GM12891 (cell line): ENCODE measurements at places on chromosomes 6 and 20.

GRCh38 chr20:20690676-20691476 is 21.6 kb downstream of the RALGAPA2 start:
- DNase-seq, result no peak

GRCh38 chr6:20255428-20255827 is 43.2 kb upstream of the MBOAT1 start:
- DNase-seq, result no peak

- no peak for DNase-seq
Measured at GRCh38 chr6:131161987-131162386, 26.7 kb downstream of the AKAP7 start.

GRCh38 chr6:118649918-118650581 is 1.3 kb downstream of the CEP85L start:
- no peak for DNase-seq

- DNase-seq, result no peak
Measured at GRCh38 chr6:98433325-98434056, 400.9 kb upstream of the POU3F2 start.

DNA sequence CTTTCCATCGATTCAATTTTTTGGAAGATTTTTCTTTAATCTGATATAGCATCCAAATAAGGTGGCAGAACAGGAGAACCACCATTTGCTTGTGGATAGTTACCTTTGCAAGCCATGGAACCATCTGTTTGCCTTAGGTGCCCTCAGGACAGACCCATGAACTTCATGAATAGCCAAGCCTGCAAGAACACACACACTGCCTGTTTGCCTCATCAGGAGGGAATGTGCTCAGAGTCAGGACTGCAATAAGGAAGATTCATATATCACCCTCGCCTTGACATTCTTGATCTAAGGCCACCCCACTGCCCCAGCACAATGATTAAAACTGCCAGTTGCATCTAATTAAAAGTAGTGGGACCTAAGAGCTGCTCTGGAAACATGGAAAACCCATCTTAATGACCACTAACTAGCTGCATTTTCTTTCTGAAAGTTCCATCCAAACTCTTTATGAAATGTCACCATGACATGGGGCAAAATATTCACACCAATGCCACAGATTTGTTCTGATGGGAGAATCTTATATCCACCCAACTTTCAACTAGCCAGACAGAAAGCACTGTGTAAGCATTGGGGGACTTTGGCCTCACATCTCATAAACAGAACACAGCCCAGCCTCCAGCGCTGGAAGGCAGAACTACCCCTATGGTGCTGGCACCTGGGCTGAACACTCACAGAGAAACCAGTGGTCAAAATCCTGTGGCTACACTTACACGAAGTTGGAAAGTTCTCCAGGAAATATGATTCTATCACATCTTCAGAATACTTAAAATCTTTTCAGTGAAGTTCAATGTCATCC is 48.3 kb downstream of the TBXT start:
- DNase-seq, result no peak

GRCh38 chr20:44570367-44570766 is 12.0 kb upstream of the PKIG start:
- no peak for DNase-seq

- no peak for DNase-seq
Measured at GRCh38 chr6:31243508-31243907, 28.4 kb downstream of the HLA-C start.

GRCh38 chr6:34391786-34392496 is 528 bp downstream of the NUDT3 start:
- peak; percentile 30 for DNase-seq

- DNase-seq, result no peak
Measured at GRCh38 chr20:38673261-38673660, 51.0 kb upstream of the SLC32A1 start.

- DNase-seq, result no peak
Measured at GRCh38 chr6:7916959-7917358, 6.4 kb upstream of the TXNDC5 start.

DNA sequence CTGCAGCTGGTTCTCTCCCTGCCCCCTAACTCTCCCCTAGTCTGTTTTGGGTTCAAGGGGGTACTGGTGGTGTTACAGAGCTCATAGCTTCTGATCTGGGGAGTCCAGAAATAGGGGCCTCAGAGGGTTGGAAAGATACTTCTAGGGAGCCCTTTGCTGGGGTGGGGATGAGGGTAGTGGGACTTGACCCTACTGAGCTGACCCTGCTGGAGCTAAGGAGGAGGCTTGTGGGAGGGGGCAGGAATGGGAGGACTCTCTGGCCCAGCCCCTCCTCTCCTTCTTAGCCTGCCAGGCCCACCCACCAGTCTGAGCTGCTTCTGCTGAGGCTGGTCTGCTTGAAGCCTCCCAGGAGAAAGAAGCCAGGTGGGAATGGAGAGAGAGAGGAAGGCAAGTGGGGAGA is at the start of gene EGFL8:
TSS of gene EGFL8 (plus strand) at position 301 of the 400 bp plus-strand sequence. CDS start 1,571 bp downstream, outside the sequence.
- no peak for DNase-seq

DNA sequence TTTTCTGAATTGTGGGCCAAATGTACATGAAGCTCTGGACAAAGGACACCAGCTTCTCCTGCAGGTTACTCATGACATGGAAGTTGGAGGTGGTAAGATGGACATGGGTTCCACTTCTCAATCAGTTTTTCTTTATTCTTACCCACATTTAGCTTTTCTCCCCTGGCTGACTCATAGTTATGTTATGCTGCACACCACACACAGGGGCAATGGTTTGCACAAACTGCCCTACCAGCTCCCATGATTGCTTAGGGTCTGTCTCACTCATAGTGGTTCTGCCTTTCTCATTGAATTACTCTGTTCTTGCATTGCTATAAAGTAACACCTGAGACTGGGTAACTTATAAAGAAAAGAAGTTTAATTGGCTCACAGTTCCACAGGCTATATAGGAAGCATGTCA is 4.5 kb upstream of the CD109 start:
- DNase-seq, result no peak

DNA sequence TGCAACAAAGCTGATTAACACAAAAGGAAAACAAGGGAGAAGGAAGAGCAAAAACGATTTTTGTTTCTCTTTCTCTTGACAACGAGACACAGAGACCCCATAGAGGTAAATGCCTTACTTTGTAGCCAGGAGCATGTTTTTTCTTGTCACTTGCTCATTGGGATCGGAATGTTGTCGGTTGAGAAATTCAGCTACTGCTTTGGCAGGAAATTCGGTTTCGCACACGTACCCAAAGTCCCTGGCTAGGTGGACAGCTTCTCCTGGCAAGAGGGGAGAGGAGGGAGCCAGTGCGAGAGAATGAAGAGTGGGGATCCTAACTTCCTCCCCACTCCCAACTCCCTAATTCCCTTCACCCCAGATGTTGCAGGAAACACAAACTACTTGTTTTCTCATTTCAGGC is 14.5 kb downstream of the TFAP2A start:
- DNase-seq, result no peak

GRCh38 chr6:135680964-135681913 is 170.3 kb upstream of the PDE7B start:
- no peak for DNase-seq

DNA sequence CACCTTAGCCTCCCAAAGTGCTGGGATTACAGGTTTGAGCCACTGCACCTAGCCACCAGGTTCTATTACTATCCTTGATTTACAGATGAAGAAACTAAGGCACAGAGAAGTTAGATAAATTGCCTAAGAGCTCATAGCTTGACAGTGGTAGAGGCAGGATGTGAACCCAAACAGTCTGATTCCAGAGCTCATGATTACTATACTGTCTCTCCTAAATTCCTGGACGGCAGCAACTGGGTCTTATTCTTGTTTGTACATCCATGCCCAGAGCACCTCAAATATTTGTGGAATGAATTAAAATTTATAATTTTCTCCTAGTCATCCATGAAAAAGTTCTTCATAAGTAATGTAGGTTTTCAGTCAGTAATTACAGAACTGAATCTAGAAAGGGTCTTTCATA is 15.1 kb downstream of the PDSS2 start:
- DNase-seq, result no peak

- DNase-seq, result no peak
Measured at GRCh38 chr6:55643861-55644260, 64.9 kb upstream of the HMGCLL1 start.

DNA sequence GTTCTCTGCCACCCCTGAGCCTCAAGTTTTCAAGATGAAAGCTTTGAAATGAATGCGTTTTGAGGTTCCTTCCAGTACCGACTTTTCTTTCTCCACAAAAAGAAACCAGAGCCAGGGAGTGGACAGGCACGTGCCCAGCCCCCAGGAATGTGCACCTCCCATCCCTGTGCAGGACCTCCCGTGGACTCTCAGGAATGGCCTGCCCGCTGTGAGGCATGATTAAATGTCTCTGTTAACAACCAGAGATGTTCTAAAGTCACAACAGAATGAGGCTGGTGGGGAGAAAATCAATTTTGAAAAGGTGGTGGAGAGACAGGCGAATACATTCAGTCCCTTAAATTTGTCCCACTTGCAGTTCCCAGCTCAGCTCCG is 1.5 kb downstream of the TGM3 start:
- no peak for DNase-seq

DNA sequence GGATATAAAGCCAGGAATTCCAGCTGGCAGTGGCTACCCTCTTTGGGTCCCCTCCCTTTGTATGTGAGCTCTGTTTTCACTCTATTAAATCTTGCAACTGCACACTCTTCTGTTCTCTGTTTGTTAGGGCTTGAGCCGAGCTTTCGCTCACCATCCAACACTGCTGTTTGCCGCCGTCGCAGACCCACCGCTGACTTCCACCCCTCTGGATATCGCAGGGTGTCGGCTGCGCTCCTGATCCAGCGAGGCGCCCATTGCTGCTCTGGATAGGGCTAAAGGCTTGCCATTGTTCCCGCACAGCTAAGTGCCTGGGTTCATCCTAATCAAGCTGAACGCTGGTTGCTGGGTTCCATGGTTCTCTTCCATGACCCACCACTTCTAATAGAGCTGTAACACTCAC is 1433.5 kb upstream of the ADGRB3 start:
- DNase-seq, result no peak

DNA sequence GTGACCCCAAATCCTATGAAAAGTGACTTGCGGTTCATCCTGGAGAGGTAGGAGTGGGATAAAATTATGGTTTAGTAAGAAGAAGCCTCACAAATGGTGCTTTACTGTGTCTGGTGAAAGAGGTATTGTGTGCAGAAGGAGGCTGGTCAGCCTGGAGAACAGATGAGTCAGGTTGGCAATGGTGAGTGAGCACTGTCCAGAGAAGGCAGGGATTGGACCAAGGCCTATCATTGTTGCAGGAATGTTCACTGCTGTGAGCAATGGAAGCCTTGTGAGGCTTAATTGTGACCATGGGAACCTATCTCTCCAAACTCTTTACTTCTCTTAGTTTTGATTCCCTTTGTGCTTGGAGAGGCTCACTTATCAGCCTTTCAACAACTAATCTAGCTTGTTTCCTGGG is 89.0 kb upstream of the KCNK16 start:
- no peak for DNase-seq

- no peak for DNase-seq
Measured at GRCh38 chr6:135522965-135523692, 25.6 kb upstream of the AHI1 start.

DNA sequence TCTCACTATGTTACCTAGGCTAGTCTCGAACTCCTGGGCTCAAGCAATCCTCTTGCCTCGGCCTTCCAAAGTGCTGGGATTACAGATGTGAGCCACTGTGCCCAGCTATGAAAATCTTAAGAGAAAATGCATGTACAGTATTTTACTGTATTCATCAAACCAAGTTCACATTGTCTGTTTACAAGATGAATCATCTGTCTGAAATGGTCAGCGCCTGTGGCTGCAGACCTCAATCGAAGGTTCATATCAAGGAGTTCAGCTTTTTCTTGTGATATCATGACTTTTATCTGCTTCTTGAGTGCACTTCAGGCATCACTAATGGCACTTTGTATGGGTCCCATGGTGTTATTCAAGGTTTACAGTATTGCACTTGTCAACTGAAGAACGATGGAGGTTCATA is 155.1 kb downstream of the SLC16A10 start:
- no peak for DNase-seq

DNA sequence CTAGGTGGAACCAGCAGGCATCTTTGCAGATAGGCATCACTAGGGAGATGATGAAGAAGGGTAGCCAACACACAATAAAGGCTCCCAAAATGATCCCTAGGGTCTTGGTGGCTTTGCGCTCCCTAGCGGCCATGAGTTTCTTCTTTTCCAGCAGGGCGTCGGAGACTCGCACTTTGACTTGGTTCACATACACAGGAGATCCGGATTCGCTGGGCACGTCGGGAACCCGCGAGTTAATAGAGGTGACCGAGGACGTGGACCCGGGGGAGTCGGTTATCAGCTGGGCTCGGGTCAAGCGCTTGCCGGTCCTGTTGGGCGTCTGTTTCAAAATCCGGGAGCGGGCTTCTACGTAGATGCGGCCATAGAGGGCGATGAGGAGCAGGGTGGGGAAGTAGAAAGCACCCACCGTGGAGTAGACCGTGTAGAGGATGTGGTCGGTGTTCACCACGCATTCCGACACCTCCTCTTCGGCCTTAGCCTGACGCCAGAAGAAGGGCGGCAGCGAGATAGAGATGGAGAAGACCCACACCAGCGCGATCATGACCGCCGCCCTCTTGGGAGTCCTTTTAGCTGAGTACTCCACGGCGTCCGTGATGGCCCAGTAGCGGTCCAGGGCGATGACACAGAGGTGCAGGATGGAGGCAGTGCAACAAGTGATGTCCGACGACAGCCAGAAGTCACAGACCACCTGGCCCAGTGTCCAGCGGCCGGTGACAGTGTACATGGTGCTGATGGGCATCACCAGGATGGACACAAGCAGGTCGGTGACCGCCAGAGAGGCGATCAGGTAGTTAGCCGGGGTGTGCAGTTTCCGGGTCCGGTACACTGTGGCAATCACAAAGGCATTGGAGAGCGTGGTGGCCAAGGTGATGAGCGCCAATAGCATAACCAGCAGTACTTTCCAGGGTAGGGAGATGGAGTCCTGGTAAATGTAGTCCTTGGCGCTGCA is 658 bp downstream of the HTR1B start:
- DNase-seq, result no peak

- DNase-seq, result no peak
Measured at GRCh38 chr20:5342021-5342420, 25.3 kb upstream of the PROKR2 start.

GRCh38 chr6:21915707-21916260 is 322.2 kb downstream of the SOX4 start:
- DNase-seq, result no peak

DNA sequence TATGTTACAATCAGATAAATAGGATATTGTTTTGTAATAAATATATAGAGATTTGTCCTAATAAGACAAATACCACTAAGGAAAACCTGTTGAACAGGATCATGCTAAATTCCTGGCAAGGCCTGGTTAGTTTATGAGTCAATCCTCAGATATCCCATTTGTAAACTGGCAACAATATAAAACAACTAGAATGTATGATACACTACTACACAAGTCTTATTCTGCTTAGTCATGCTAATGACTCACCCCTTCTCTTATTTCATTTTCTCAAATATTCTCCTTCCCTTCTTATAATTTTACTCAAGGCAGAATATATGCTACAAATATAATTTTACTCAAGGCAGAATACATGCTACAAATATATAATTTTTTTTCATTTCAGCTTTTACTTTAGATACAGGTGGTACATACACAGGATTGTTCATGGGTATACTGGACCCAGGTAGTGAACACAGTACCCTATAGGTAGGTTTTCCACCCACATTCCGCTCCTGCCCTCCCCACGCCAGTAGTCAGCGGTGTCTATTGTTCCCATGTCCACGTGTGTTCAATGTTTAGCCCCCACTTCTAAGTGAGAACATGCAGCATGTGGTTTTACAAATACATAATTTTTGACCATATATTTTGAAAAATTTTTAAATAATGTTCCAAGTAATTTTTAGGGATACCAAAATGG is 6.3 kb downstream of the OSER1 start:
- DNase-seq, result no peak

GRCh38 chr6:93235775-93236174 is 183.6 kb downstream of the EPHA7 start:
- DNase-seq, result no peak

- DNase-seq, result no peak
Measured at GRCh38 chr6:151376440-151376839, 14.9 kb downstream of the ZBTB2 start.
